ENCODE measurements at places on chromosomes 13 and 19.

DNA sequence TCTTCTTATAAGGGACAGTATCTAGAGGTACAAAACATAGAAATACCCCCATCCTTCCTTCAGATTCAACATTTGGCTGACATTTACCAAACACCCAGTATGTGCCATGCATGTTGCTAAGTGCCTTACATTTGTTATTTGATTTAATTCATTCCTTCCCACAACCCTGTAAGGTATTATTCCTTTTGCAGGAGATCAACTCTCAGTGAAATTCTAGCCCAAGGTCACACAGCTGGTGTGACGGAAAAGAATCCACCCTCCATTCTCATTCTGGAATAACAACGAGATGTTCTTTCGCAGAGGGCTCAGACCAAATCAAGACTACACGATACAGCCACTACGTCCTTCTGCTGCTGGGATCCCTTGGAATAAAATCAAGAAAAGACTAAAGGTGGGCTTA lies 67.8 kb downstream of the C13orf42 start:
- DNase-seq, result no peak

- DNase-seq, result no peak
Measured at GRCh38 chr19:45250832-45251451, at the start of gene MARK4. Gene MARK4 (plus strand): TSS chr19:45251271. CDS start chr19:45251589, 318 bp downstream.

- DNase-seq, result peak; percentile 75
Measured at GRCh38 chr19:13899393-13899792, 6.5 kb downstream of the BRME1 start.

DNA sequence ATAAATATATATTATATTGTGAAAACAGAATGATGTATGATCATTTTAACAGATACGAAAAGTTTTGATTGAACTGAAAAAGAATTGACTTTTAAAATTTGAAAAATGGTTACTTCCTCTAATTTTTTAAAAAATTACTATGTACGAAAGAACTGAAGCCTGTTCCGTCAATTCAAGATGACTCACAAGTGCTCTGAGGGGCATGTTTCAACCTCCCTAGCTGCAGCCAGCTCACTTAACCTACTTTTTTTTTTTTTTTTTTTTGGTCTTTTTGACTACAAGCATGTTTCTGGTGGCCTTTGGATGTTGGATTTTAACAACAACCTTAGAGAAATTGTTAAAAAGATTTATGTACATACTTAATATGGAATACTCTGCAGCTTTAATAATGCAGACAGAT lies 1139.3 kb downstream of the DIAPH3 start:
- no peak for DNase-seq

DNA sequence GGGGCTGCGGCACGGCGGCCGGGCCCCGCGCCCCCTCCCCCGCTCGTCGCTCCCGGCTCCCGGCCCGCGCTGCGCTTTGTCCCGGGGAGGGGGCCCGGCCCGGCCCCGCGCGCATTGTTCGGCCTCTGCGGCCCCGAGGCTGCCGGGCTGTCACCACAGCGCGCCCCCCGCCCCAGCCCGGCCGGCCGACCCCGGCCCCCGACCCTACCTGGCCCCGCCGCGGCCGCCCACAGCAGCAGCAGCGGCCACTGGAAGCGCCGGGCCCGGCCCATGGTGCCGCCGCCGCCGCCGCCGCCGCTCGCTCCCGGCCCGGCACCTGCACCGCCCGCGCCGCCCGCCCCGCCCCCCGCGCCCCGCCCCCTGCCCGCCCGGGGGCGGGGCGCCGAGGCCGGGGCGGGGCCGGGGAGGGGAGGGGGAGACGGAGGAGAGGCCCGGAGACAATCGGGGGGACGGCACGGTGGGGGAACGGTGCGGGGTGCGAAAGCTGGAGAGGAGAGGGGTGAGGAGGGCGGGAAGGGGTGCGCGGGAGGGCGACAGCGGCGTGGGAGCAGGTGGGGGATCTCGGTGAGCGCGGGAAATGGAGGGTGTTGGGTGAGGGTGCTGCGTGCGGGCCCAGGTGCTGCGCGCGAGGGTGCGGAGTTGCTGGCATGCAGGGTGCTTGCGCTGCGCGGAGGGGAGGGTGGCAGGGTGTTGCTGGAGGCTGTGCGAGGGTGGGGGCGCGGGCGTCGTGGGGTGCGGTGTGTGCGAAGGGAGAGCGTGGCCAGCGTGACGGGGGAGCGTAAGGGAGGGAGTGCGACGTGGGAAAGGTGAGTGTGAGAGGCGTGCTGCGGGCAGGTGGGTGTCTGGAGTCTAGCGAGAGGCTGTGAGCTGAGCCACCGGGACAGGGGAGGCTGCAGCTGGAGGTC lies at the start of gene CADM4:
Gene CADM4, minus strand, starts transcription at position 332 of the 905 bp plus-strand sequence. Its CDS starts 60 bp downstream, at position 272.
- no peak for DNase-seq

DNA sequence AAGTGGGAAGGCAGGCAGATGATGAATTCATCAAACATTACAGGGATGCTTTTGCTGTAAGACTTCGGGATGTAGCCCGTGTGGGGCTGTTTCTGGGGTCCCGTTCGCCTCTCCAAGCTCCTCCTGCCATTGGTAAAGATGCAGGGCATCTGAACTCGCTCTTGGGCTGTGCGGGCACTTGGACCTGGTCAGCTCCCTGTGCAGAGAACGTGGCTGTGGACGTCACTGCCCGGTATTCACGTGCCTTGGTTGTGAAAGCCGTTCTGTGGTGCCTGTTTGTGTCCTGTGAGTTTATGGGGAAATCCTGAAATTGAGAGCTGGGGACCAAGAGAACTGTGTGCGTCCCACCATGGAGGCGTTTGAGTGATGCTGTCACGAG lies 5.4 kb downstream of the TFDP1 start:
- DNase-seq, result no peak

DNA sequence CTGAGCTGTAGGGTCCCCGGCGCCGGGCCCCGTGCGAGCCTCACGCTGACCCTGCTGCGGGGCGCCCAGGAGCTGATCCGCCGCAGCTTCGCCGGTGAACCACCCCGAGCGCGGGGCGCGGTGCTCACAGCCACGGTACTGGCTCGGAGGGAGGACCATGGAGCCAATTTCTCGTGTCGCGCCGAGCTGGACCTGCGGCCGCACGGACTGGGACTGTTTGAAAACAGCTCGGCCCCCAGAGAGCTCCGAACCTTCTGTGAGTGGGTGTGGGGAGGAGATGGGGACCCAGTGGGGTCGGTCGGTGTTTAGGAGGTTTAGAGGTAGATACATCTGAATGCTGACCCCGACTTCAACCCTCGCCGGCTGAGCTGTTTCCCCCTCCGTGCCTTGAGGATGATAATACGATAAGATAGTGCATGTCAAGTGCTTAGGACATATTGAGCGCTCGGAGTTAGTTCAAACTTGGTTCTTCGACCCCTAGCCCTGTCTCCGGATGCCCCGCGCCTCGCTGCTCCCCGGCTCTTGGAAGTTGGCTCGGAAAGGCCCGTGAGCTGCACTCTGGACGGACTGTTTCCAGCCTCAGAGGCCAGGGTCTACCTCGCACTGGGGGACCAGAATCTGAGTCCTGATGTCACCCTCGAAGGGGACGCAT lies 1.9 kb downstream of the ICAM5 start:
- no peak for DNase-seq

- no peak for DNase-seq
Measured at GRCh38 chr19:40055049-40055448, 982 bp downstream of the ZNF780B start.

DNA sequence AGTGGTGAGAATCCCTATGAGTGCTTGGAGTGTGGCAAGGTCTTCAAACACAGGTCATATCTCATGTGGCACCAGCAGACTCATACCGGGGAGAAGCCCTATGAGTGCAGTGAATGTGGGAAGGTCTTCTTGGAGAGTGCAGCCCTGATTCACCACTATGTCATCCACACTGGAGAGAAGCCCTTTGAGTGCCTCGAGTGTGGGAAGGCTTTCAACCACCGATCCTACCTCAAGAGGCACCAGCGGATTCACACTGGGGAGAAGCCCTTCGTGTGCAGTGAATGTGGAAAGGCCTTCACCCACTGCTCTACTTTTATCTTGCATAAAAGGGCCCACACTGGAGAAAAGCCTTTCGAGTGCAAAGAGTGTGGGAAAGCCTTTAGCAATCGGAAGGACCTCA lies 18.7 kb upstream of the AURKC start:
- DNase-seq, result no peak
